ENCODE measurements at places on chromosomes 1 and 21.

- no peak for DNase-seq
Measured at GRCh38 chr1:13469343-13469742, 44.5 kb downstream of the LRRC38 start.

- DNase-seq: no peak
Measured at GRCh38 chr21:35274923-35275322, 225.8 kb upstream of the RUNX1 start.

GRCh38 chr1:101371259-101371658, 134.4 kb downstream of the S1PR1 start:
- DNase-seq: peak; percentile 12

GRCh38 chr1:14441302-14441741, 157.2 kb upstream of the KAZN start:
- DNase-seq: no peak

- DNase-seq: no peak
Measured at GRCh38 chr1:156658945-156659574, 17.1 kb downstream of the BCAN start.

DNA sequence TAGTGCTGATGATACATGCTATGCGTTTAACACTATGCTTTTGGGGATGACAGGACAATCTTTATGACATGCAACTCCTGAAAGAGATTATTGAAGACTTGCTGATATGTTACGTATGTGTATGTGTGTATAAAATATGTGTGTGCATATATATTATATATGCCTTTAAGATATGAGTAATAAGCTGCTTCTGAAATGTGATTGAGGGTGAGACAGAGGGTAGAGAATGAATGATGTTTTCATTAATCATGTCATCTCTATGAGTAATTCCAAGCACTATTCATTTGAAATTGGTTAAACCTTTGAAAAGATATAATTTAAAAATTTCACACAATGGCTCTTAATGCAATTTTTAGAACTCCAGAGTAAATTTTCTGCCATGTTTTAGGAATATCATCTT, 5.8 kb downstream of the BCL9 start:
- no peak for DNase-seq

- no peak for DNase-seq
Measured at GRCh38 chr1:43204394-43204793, 32.3 kb downstream of the CFAP57 start.

DNA sequence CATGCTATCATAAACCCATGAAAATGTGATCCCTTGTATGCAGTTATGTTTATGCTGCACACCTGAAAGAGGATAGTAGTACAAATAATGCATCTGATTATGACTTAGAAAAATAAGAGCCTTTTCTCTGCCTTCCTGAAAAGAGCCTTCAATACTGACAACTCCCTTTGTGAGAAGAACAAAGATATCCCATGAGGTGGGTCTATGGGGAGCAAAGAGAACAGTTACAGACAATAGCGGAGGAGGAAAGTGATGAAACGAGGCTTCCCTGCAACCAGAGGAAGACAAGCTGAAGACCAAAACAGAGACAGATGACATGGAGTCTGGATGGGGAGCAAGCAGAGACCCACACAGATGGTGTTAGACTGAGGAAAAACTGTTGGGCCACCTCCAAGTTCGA, 598.3 kb upstream of the PLXNA2 start:
- no peak for DNase-seq

- no peak for DNase-seq
Measured at GRCh38 chr1:153991151-153991630, 629 bp downstream of the RPS27 start.

DNA sequence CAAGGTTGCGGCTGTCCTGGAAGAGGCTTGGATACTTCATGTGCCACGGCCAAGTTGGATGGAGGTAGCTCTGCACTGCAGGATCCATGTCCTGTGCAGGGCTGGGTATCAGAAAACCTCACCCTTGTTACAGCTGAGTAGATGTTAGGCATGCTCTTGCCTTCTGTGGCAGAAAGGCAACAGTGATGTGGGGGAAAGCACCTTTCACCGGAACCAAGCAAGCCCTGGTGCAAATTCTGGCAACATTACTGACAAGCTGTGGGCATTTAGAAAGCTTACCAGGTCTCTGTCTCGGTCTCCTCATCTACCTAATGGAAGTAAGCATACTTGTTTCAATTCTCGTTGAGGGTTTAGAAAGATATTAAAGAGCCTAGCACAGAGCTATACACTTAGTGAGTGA, 14.5 kb upstream of the CDCA8 start:
- DNase-seq: no peak

DNA sequence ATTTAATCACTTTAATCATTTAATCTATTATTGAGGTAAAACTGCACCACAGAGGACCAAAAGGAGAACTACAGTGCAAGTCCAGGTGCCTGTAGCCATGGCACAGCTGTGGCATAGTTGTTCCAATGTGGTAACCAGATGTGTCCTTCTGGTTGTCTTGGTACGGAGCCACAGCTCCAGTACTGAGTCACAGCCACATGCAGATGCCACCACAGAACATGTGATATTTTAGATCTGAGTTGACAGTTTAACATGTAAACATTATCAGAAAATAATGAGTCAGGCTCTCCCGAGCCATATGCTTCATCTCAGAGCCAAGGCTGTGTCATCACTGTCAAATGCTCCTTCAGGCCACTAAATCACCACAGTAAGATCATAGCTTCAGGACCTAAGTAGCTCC, 56.4 kb upstream of the RGS7 start:
- DNase-seq: no peak

All from stimulated activated CD4-positive, alpha-beta T cell treated with anti-CD3 and anti-CD28 coated beads, Interleukin-4, amount 100 ng/mL, for 48 hours (primary cell).